ENCODE measurements at places on chromosomes 1 and 21.

GRCh38 chr1:192512426-192513162, 63.0 kb upstream of the RGS1 start:
- no peak for DNase-seq

GRCh38 chr1:64403331-64403730, 66.6 kb upstream of the CACHD1 start:
- no peak for DNase-seq

DNA sequence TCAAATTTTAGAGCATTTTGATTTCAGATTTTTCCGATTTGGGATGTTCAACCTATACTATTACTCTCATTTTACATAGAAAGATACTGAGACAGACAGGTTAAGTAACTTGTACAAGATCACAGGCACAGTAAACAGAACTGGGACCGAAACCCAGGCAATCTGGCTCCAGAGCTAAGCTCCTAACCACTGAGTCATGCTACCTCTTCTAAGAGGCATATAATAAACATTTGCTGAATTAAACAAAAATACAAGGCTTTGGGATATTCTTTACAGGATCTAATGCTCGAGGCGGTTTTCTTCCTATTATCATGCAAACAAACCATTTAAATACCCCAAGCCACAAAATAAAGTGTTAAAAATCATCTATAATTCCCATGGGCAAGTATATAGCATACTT, 50.3 kb downstream of the MCOLN2 start:
- no peak for DNase-seq

- DNase-seq, result no peak
These were observed 452.3 kb upstream of the ADAMTS5 start for GRCh38 chr21:27419153-27419552.

GRCh38 chr21:16797540-16797939, 715.3 kb upstream of the CXADR start:
- no peak for DNase-seq

- DNase-seq, result no peak
These were observed 110.4 kb downstream of the PTPRC start for GRCh38 chr1:198749279-198749678.

- no peak for DNase-seq
These were observed 153.3 kb upstream of the RUNX1 start for GRCh38 chr21:35202431-35202830.

- no peak for DNase-seq
These were observed 1.4 kb downstream of the VPS13D start for GRCh38 chr1:12231276-12231595.

Measured in activated CD8-positive, alpha-beta memory T cell treated with anti-CD3 and anti-CD28 coated beads for 4 hours (primary cell).